ENCODE measurements at places on chromosomes 6 and 20.

- DNase-seq = peak; percentile 89
Measured at GRCh38 chr6:111591370-111591900, 14.2 kb downstream of the TRAF3IP2 start.

GRCh38 chr6:13066050-13066449 lies 262.3 kb downstream of the TBC1D7 start:
- DNase-seq = no peak

- DNase-seq = no peak
Measured at GRCh38 chr6:95280686-95281273, 296.6 kb upstream of the MANEA start.

DNA sequence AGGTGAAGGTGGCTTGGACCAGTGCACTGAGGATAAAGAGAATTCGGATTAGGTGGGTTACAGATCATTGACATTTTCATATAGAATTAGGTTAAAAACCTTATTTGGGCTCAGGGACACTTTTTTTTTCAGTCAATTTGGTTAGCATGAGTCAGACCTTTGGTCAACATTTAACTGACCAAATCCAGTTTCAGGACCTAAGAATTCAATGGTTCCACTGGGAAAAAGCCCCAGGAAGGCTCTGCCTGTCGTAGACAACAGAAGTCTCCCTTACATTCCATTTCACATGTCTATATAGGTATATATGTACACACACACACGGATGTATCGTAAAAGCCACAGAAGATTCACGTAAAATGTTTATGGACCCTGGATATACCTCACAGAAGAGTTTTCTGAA lies 184.2 kb upstream of the RREB1 start:
- no peak for DNase-seq

- DNase-seq = peak; percentile 71
Measured at GRCh38 chr6:82363428-82364086, at the start of gene TPBG. Gene TPBG, plus strand, starts transcription at chr6:82363817. Its CDS starts 1,145 bp downstream, at chr6:82364962.

DNA sequence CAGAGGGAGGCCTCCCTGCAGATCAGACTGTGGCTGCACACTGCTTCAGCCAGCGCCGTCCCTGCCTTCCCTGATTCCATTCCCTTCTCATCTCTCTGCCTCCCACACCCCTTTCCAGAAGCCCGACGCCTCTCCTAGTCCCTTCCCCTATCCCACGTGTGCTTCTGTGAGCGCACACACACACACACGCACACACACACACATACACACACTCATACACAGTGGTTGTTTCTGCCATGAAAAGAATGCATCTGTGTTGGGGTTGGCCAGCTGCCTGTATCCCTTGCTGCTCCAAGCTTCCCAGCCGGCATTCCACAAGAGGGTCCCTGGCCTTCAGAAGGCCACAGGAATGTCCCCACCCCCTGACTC lies 51.7 kb downstream of the MOCS1 start:
- peak; percentile 89 for DNase-seq

DNA sequence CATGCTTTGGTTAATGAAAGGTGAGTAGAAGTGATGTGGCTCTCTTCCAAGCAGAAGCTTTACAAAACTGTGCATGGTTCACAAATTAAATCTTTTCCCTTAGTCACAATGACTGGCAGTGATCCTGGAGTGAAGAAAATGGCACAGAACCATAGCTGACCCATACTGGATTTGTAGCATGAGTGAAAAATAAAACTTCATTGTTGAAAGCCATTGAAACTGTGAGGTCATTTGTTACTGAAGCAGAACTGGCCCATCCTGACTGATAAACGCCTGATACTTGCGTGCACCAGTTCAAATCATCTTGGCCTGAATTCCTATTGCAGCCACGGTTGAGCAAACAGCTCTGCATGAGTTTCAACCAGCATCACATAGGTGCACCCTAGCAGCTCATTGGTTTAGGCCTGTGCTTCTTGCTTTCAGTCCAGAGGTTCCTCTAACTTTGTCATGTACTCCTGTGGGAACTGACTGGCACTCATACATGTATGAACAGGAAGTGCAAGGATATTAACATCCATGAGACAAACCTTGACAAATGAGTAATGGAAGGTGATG lies 40.5 kb downstream of the SAMD5 start:
- DNase-seq = no peak

- no peak for DNase-seq
Measured at GRCh38 chr6:14862845-14863244, 383.0 kb upstream of the JARID2 start.

DNA sequence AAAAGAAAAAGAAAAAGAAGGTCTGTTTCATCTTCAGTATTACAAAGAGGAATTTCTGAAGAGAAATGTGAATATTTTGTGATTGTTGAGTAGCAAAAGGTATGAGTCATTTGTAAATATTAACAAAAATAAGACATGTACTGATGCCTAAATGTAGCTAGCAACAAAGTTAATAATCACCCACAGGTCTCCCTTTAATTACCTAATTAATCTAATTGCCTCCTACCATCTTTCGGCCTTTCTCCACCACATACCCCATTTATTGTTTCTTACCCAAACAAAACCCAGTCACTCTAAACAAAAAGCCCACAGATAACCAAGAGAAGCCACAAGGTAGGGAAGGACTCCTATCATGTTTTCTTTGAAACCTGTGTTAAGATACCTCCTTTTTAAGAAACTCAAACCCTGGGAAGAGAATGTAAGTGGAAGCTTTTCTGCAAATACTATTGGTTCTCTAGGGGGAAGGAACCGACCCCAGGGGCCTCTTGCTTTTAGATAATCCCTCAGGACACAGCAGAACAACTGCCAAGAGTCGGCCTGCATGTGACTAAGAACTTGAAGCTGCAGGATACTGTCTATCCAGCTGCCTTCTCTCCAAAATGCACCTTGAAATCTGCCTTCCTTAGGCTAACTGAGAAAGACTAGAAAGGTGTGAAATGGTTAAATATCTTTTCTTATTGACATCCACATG lies 16.1 kb upstream of the STK38 start:
- peak; percentile 15 for DNase-seq

- no peak for DNase-seq
Measured at GRCh38 chr20:13900496-13900895, 89.9 kb downstream of the SEL1L2 start.
